ENCODE measurements at places on chromosomes 5 and 9. TPM values are rescaled to one million over a fixed set of nuclear protein-coding genes. Genes with fewer than 3 reads are reported as not detected.

DNA sequence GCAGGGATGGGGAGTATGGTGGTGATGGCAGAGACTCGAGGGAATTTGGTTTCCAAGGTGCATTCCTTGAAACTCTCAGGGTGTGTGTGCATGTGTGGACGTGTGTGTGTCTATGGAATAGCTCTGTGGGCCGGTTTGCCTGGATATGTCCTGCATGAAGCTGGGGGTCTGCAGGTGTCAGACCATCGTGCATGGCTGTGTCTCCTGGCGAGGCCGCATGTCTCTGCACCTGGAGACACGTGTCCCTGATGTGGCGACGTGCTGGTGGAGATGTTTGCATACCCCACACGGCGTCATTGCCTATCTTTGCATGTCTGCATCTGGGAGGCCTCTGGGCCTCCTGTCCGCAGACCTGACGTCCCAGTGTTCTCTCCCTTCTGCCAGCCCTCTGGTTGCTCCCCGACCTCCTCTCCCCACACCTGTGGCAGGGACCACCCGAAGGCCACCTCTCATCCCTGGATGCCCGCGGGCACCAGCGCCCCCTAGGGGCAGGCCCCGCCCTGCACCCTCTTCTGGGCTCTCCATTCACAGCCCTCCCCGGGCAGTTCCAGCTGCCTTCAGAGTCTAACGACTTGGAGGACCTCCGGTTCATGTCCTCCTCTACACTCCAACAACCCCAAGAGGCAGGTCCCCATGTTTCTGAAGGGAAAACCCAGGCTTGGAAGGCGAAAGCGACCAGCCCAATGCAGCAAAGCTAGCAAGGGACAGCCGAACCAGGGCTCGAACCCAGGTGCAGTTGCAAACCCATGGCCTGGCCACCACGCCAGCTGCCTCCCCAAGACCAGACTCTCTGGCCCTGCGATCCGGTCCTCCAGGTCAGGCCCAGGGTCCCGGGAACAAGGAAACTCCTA lies 88.6 kb downstream of the LMX1B start:
- no peak for DNase-seq

DNA sequence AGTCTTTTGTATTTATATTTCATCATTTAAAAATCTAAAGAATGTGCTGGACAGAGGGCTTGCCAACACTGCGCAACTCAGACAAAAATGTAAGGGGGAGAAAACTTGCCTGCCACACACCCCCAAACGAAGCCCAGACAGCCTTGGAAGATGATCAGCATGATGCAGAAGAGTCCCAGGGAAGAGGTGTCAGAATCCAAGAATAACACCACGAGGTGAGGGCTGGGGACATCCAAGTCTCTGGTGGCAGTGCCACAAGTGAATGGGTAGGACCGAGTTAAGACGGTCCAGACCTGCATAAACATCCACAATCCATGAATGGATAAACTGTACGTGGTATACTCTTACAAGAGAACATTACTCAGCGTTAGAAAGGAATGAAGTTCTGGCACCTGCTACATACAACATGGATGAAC lies 10.4 kb downstream of the EPB41L4B start:
- DNase-seq: no peak

DNA sequence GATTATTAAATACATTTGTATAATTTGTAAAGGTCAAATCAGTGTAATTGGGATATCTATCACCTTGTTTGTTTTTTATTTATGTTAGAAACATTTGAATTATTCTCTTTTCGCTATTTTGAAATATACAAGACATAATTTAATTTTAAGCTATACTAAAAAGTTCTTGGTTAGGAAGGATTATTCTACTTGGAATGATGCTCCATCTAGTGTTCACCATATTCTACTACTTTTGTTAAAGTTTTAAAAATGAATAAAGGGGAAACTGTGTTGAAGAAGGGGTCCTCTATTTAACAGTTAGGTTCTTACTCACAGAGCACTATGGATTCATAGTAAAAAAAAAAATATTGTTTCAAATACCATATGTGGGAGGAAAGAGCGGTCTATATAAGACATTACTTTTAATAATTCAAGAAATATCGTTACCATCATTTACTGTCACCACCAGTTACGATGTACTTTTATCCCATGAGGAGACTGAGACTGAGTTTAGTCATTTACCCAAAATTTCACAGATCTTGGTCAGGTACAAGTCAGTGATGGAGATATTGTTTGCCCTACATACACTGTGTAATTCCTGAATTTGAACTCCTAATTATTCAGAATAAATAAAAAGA lies 6.3 kb upstream of the STOM start:
- DNase-seq: no peak

- peak; percentile 25 for DNase-seq
These were observed 99.3 kb upstream of the NIPBL start for GRCh38 chr5:36777105-36777757.

- DNase-seq: no peak
These were observed 1.2 kb upstream of the PHYHD1 start for GRCh38 chr9:128919402-128920089.

- no peak for DNase-seq
These were observed 38.0 kb downstream of the KIF24 start for GRCh38 chr9:34291023-34291422.

DNA sequence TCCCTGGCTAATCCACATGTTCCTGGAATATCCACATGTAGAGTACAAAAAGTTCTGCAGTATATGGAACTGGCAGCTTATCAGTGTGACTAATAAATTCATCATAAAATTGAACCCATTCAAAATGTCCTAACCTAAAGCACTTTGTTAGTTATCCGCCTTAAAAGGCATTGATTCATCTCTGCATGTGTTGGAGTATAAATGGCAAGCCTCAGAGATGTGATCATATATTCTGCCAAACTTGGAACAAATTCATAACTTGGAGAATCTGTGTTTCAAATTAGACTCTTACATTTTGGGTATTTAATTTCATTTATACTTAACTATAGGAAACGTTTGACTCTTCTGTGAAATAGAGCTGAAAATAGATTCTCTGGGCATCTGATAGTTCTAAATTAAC lies 25.2 kb upstream of the NREP start:
- DNase-seq: no peak

- DNase-seq: no peak
These were observed 43.1 kb downstream of the ZNF366 start for GRCh38 chr5:72464071-72464470.

Gene TAF1L
- not detected for total RNA-seq

Gene ZNF883
- total RNA-seq: not detected
